ENCODE measurements at places on chromosomes 3 and 15.

DNA sequence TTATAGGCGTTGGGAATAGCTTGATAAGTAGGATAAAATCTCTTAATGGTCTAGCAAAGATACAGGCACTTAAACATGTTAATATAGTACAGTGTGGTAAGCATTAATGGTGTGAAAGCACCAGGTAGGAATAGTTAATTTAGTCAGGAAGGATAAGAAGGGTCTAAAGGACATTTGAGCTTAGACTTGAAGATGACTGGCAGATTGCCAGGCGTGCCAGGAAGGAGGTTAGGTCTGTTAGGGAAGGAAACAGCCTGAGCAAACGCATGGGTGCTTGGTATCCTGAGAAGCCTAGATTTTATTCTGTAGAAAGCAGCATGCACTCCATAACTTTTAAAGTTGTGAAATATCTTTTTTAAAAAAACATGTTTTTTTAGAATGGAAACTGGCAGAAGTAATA lies 17.7 kb downstream of the SEC62 start:
- H3K4me1 ChIP-seq, result peaks cover 9% of the 10 kb centered on the region
- H3K27me3 ChIP-seq, result no peaks in the 10 kb centered on the region
- peaks cover 46% of the 10 kb centered on the region for H3K36me3 ChIP-seq

- no peak overlapping the region for H3K4me3 ChIP-seq
- no peak overlapping the region for H3K27ac ChIP-seq
- H3K27me3 ChIP-seq, result no peaks in the 10 kb centered on the region
- no peaks in the 10 kb centered on the region for H3K4me1 ChIP-seq
These were observed 27.0 kb downstream of the KATNBL1 start for GRCh38 chr15:34182942-34183341.

DNA sequence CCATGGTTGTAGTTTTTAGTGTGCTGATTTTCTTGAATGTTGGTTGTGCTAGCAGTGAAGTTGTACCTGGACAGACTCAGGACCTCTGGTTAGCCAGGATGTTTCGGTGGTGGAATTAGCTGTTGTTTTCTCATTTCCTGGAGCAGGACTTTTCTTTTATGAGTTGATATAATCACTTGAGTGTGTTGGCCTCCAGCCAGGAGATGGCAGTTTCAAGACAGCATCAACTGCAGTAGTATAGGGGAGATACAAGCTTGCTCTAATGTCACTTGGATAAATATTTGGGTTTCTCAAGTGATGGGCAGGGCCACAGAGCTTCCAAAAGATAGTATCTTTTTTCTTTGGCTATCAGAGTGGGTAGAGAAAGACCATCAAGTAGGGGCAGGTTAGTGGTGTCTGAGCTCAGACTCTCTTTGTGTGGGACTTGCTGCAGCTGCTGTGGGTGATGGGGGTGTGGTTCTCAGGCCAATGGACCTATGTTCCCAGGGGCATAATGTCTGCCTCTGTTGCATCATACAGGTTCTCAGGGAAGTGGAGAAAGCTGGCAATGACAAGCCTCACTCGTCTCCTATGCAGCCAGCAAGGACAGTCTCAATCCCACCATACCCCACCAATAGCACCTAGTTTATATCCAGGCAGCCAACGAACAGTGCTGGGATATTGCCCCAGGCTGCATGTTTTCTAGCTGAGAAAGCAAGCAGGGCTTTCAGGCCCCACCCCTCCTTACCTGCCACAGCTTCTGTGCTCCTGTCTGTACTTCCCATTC lies 14.6 kb upstream of the OR5K2 start:
- no peak overlapping the region for H3K4me3 ChIP-seq
- peaks cover 7% of the 10 kb centered on the region for H3K36me3 ChIP-seq
- peaks cover 8% of the 10 kb centered on the region for H3K27me3 ChIP-seq
- no peak overlapping the region for H3K27ac ChIP-seq
- H3K4me1 ChIP-seq, result peaks cover 6% of the 10 kb centered on the region

DNA sequence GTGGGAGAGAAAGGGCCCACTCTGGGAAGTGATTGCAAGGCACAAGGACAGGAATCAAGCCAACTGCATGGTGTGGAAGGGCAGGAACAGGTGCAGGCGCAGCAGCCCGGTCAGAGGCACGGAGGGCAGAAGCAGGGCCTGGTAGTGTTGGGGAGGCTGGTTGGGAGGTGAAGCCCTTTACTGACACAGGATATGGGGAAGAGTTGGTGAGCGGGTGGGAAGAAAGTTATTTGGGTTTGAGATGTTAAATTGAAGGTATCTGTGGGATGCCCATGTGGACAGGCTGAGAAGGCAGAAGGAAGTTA lies 83.6 kb upstream of the ABHD2 start:
- H3K4me3 ChIP-seq, result no peak overlapping the region
- H3K4me1 ChIP-seq, result no peaks in the 10 kb centered on the region
- H3K27ac ChIP-seq, result no peak overlapping the region
- DNase-seq, result no peak

DNA sequence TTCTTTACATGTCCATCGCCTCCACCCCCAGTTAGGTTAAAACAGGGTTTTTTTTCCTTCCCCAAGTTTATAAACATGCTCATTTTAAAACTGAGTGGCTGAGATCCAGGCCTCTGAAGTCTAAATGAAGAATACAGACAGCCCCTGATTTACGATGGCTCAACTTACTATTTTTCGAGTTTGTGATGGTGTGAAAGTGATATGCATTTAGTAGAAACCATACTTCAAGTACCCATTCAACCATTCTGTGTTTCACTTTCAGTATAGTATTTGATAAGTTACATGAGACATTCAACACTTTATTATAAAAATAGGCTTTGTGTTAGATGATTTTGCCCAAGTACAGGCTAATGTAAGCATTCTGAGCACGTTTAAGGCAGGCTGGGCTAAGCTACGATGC lies 30.5 kb upstream of the GNB5 start:
- H3K4me1 ChIP-seq, result peaks cover 42% of the 10 kb centered on the region
- peak overlapping the region; percentile 66 for H3K27ac ChIP-seq
- no peak for DNase-seq
- H3K27me3 ChIP-seq, result no peaks in the 10 kb centered on the region
- peak overlapping the region; percentile 76 for H3K4me3 ChIP-seq

DNA sequence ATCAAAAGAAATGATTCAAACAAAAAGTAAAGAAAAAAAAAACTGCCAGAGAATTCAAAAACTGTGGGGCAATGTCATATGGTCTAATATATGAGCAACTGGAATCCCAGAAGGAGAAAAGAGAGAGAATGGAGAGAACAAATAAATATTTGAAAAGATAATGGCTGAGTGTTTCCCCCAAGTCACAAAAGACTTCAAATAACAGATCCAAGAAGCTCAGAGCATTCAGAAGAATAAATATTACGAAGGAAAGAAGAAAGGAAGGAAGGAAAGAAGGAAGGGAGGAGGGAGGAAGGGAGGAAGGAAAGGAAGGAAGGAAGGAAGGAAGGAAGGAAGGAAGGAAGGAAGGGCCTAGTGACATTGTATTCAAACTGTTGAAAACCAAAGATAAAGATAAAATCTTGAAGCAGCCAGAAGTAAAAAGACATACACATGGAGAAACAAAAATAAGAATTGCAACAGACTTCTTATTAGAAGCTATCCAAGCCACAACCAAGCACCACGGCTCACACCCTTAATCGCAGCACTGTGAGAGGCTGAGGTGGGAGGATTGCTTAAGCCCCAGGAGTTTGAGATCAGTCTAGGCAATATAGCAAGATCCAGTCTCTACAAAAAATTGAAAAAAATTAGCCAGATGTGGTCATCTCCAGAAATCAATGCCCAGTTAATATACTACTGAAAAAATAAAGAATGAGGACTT lies 118.9 kb upstream of the IGSF10 start:
- H3K27ac ChIP-seq, result no peak overlapping the region
- H3K4me3 ChIP-seq, result no peak overlapping the region
- H3K4me1 ChIP-seq, result no peaks in the 10 kb centered on the region
- no peaks in the 10 kb centered on the region for H3K36me3 ChIP-seq

DNA sequence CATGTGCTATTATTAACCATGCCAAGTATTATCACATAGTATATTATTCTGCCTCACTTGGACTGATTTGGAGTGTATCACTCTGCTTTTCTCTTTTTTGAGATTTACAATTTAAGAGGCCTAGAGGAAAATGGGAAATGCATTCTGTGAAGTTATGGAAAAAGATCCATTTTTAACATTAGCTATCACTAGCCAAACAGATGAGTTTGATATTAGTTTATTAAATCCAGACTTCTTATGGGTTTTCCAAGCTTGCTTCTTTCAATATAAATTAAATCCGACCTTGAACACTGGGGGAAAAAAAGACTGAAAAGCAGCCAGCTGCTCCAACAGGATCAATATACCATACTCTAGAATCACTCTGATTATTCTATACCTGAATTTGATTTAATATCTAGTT lies 30.1 kb upstream of the PLOD2 start:
- H3K4me1 ChIP-seq, result no peaks in the 10 kb centered on the region
- H3K27me3 ChIP-seq, result peaks cover 11% of the 10 kb centered on the region
- H3K27ac ChIP-seq, result no peak overlapping the region
- H3K4me3 ChIP-seq, result no peak overlapping the region
- H3K36me3 ChIP-seq, result no peaks in the 10 kb centered on the region

- H3K36me3 ChIP-seq, result no peaks in the 10 kb centered on the region
- no peak for DNase-seq
- H3K4me3 ChIP-seq, result no peak overlapping the region
- no peak overlapping the region for H3K27ac ChIP-seq
- H3K27me3 ChIP-seq, result no peaks in the 10 kb centered on the region
These were observed 492.7 kb downstream of the AGBL1 start for GRCh38 chr15:86572368-86572841.

DNA sequence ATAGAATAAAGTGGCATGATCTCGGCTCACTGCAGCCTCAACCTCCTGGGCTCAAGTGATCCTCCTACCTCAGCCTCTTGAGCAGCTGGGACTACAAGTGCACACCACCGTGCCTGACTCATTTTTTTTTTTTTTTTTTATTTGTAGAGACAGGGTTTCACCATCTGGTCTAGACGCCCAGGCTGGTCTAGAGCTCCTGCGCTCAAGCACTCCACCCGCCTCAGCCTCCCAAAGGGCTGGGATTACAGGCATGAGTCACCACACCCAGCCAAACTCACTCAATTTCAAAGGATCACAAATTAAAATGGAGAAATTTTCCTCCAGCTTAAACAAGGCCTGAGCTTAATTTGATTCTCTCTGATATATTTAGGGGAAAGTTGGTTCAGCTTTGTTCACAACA lies 27.3 kb upstream of the NMB start:
- H3K36me3 ChIP-seq, result peaks cover 40% of the 10 kb centered on the region
- no peak overlapping the region for H3K4me3 ChIP-seq

DNA sequence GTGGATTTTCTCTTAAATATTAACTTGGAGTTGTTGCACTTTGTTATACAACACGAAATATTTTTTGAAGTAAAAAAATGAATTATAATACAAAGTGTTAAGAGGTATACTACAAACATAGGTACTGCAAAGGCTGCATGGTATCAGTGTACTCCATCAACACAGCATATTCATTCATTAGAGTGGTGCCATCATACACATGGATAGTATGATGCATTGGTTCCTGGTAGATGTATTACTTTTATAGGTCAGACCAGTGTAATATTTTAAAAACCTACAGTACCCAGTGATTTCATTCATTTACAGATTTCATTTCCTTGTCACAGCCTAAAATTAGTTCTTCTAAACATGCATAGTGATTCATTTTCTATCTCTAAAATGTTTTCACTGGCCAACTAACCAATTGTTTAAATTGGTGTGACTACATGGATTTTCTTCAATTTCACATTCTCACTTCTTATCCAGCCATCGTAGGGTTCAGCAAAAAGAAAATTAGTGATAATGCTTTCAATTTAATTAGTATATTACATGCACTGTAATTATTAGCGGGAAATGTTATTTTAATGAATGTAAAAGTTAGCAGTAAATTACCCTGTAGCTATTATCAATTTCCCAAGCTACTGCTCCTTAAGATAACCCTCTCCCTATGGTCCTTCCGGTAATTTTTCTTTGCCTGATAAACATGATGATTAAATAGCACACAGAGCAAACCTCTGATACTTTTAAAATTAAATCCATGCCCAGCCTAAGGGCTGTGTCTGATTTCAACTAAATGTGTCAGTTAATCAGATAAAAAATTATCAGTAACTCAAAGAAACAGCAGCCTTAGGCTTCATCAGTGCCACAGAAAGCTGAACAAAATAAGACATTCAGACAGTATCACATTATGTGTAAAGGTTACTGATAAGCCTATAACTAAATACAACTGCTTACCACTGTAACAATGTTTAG lies 68.4 kb downstream of the DPH6 start:
- DNase-seq, result no peak
- H3K27me3 ChIP-seq, result no peaks in the 10 kb centered on the region
- no peaks in the 10 kb centered on the region for H3K4me1 ChIP-seq
- H3K27ac ChIP-seq, result no peak overlapping the region
- H3K4me3 ChIP-seq, result no peak overlapping the region

- H3K4me3 ChIP-seq, result no peak overlapping the region
- H3K27me3 ChIP-seq, result no peaks in the 10 kb centered on the region
- H3K27ac ChIP-seq, result no peak overlapping the region
- DNase-seq, result no peak
- peaks cover 19% of the 10 kb centered on the region for H3K4me1 ChIP-seq
- peaks cover 2% of the 10 kb centered on the region for H3K36me3 ChIP-seq
These were observed 31.8 kb downstream of the MYO5A start for GRCh38 chr15:52496776-52497470.

- peaks cover 53% of the 10 kb centered on the region for H3K27me3 ChIP-seq
- no peak for DNase-seq
- H3K4me1 ChIP-seq, result peaks cover 15% of the 10 kb centered on the region
These were observed 479 bp downstream of the LRRC2 start for GRCh38 chr3:46565607-46566039.

DNA sequence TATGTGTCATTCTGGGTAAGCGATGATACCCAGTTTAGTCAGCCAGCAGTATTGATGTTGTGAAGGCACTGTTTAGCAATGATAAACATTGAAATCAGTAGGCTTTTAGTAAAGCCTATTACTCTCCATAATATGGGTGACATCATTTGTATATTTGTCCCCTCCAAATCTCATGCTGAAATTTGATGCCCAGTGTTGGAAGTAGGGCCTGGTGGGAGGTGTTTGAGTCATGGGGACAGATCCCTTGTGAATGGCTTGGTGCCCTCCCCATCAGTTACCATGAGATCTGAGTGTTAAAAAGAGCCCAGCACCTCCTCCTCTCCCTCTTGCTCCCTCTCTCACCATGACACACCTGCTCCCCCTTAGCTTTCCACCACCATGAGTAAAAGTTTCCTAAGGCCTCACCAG lies 31.4 kb upstream of the FAN1 start:
- DNase-seq, result no peak
- H3K36me3 ChIP-seq, result peaks cover 12% of the 10 kb centered on the region
- peaks cover 10% of the 10 kb centered on the region for H3K4me1 ChIP-seq
- no peak overlapping the region for H3K4me3 ChIP-seq
- peak overlapping the region; percentile 56 for H3K27ac ChIP-seq

DNA sequence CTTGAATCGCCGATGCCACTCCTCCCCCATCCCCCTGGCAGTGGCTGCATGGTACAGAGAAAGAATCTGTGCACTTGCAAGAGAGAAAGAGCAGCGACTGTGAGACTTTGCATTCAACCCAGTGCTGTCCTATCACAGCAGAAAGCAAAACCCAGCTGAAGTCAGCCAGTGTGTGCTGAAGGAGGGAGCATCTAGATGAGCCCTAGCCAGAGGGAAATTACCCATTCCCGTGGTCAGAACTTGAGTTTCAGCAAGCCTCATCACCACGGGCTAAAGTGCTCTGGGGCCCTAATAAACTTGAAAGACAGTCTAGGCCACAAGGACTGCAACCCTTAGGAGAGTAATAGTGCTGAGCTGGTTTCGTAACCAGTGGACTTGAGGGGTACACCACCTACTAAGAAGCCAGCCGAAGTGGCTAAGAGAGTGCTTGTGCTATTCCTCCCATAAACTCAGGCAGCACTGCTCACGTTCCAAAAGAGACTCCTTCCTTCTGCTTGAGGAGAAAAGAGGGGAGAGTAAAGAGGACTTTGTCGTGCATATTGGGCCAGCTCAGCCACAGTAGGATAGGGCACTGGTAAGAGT lies 15.2 kb upstream of the PIK3R4 start:
- DNase-seq, result no peak
- peaks cover 29% of the 10 kb centered on the region for H3K4me1 ChIP-seq
- H3K4me3 ChIP-seq, result no peak overlapping the region
- peaks cover 17% of the 10 kb centered on the region for H3K27me3 ChIP-seq
